Activated CD4-positive, alpha-beta T cell treated with anti-CD3 and anti-CD28 coated beads, Interleukin-10, Interleukin-2, amounts not matched to agents 100 ng/mL and 50 ng/mL, durations not matched to agents 16 hours and 8 hours (primary cell): ENCODE measurements at places on chromosomes 16 and 17.

DNA sequence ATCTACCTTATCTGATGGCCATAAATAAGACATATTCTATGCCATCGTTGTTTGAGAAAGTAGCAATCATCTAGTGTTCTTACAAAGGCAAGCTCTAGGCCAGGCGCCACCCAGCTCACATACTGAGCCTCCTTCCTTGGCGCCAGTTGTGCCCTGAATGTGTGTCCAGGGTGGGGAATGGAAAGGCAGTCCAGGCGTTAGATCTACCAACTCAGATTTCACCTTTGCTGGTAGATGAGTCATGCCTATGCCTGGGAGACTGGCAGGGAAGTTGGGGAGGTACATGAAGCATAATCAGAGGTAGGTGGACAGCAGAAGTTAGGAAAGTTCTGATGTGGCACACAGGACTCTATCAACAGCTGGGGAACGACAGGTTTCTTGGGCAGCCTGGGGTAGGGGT is 23.6 kb downstream of the SDR42E1 start:
- DNase-seq, result no peak

DNA sequence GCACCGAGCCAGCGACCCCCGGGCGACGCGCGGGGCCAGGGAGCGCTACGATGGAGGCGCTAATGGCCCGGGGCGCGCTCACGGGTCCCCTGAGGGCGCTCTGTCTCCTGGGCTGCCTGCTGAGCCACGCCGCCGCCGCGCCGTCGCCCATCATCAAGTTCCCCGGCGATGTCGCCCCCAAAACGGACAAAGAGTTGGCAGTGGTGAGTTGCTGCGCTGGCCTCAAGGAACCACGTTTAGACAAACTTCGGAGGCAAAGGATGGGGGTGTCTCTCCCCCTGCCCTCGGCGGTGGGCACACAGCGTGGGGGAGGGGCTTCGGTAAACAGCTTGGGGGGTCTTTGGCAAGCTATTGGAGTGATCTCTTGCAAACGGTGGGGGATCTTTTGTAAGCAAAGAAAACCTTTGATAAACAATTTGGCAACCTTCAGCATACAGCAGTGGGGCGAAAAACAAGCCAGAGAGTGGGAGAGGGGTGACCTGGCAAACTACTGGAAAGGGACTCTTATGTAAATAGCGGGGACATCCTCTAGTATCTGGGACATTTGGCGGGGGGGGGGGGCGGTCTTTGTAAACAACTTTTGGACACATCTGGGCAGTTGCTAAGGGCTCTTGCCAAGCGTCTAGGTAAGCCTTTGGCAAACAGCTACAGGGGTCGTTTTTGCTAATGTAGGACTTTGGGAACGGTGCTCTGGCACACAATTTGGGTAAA is 587 bp downstream of the MMP2 start:
- no peak for DNase-seq

- DNase-seq, result no peak
These were observed 4.6 kb upstream of the MVD start for GRCh38 chr16:88667461-88667860.

GRCh38 chr17:61635913-61636432 is 45.0 kb upstream of the NACA2 start:
- DNase-seq, result peak; percentile 68

GRCh38 chr17:57106107-57106835 is 21.2 kb downstream of the AKAP1 start:
- no peak for DNase-seq

DNA sequence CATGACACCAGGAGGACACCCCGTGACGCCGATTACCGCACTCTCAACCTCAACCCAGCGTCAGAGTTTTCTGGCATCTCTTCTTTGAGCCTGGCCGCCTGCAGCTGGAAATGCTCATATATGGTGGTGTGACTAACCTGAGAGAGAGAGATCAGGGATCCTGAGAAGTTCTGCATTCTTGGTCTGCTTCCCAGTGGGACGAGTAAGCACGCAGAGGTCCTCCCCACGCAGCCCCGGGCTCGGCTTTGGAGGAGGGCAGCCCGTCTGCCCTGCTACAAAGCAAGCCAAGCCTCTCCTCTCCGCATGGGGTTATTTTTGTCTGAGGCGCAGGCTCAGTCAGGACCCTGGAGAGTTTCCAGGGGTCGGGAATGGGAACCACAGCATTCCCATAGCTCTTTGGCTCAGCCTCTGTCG is 16.5 kb downstream of the CRISPLD2 start:
- DNase-seq, result no peak
